HFFc6 (cell line): ENCODE measurements at places on chromosomes 4 and X.

DNA sequence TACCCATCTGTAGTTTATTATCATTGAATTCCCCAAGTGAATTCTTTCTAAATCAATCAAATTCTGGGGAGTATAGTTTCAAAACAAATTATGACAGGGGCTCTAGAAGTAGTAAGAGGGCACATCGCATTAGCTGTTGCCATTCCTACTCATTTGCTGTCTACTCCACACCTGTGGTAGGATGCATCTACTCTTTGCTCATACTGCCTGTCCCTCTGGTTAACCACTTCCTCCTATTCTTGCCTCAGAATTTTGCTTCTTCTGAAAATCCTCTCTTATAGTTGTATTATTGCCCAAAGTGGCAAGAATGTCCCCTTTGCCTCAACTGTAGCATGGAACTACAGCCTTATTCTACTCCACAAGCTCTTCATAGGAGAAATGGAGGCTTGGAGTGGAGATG is 12.7 kb upstream of the DGKK start:
- no peak for DNase-seq

DNA sequence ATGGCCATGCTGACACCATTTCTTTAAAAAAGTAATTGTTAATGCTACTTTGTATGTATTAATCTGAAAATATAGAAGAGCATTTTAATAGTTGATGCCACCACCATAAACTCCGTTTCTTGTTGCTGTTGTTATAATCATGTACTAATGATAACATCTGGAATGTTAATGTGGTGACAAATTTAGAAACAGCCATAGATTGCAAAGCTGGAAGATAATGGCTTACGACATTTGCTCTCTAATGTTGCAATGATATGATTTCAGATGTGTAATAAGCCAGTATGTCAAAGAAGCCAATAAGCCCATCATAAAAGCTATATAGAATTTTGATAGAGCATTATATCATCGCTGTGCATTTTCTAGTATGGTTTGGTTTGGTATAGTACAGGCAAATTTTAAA is 579.4 kb upstream of the ZFP42 start:
- DNase-seq: peak; percentile 9

- DNase-seq: no peak
Measured at GRCh38 chr4:55154933-55155332, 29.5 kb upstream of the KDR start.

GRCh38 chr4:41594432-41594831 is 56.5 kb downstream of the LIMCH1 start:
- DNase-seq: no peak

GRCh38 chr4:81634766-81635549 is 163.3 kb upstream of the RASGEF1B start:
- DNase-seq: no peak

DNA sequence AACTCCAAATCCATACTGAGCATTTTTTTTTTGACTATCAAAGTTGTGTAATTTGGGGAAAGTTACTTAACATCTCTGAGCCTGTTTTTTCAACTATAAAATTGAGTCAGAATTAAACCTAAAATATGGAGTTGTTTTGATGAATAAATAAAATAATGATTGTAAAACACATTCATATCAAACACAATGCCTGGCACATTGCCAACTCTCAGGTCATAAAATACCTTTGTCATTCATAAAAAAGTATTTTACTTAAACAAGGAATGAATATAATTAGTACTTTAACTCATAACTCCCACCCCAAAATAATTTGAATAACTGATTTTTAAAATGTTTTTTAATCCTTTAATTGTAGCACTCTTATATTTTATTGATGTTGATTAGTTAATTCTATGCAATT is 3.8 kb upstream of the GPR174 start:
- DNase-seq: no peak

GRCh38 chrX:77953708-77954107 is 15.7 kb downstream of the PGAM4 start:
- DNase-seq: peak; percentile 53

DNA sequence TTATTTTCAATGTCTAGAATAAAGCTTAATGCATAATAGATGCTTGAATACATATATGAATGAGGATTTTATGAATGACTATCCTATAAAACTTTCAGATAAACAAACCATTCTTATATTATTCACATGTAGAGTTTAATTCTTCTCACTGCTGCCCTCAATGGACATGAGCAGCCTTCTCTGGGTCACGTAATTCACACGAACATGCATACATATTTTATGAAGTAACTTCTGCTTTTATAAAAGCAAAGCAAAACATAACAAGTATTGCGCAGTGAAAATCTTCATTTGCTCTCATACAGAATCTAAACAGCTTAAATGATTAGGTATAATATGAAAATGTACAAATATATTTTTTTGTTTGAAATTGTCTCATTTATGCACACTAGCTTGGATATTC is 116.7 kb downstream of the TMA16 start:
- no peak for DNase-seq

- DNase-seq: no peak
Measured at GRCh38 chrX:11462136-11462535, 168.9 kb downstream of the AMELX start.

- DNase-seq: no peak
Measured at GRCh38 chr4:76334885-76335284, 28.4 kb downstream of the STBD1 start.

GRCh38 chrX:69077895-69078455 is 87.3 kb downstream of the PJA1 start:
- no peak for DNase-seq

- DNase-seq: no peak
Measured at GRCh38 chr4:173498023-173498422, 32.0 kb downstream of the HAND2 start.

- DNase-seq: no peak
Measured at GRCh38 chrX:52576946-52577345, 60.1 kb upstream of the XAGE1B start.

- DNase-seq: no peak
Measured at GRCh38 chr4:1503583-1504471, 97.6 kb upstream of the NKX1-1 start.

DNA sequence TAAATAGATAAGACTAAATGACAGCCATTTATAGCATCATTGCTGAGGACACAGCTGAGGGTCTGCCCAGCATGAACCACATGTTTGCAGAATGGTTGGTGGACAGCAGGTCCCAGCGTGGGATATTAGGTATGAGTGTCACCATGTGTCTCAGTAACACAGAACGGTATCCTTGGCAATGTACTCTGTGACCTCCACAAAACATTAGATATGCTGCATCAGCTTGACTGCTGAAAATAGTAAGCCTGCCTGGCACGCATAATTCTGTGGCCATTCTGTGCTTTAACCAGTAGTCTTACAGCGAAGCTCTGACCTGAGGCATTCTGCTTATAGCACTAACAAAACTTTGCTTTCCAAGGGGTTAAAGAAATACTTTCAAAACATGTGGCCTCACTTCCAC is 32.0 kb downstream of the LIMCH1 start:
- peak; percentile 4 for DNase-seq

DNA sequence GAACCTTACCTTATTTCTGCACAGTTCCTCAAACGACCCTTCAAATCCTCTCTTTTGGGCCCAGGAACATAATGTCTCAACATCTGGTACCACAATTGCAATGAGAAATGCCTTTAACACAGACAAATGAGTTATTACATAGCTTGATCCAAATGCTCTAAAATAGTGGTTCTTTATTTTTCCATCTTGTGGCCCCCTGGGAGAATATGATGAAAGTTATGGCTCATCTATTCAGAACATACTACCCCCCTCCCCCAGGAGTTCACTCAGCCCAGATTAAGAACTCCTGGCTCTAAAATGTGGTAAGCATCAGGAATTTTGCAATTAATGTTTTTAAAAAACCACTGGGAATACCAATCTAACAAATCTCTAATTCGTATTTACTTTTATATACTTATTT is 23.9 kb upstream of the CENPU start:
- DNase-seq: no peak

- DNase-seq: no peak
Measured at GRCh38 chr4:70452946-70453345, 19.1 kb upstream of the MUC7 start.

DNA sequence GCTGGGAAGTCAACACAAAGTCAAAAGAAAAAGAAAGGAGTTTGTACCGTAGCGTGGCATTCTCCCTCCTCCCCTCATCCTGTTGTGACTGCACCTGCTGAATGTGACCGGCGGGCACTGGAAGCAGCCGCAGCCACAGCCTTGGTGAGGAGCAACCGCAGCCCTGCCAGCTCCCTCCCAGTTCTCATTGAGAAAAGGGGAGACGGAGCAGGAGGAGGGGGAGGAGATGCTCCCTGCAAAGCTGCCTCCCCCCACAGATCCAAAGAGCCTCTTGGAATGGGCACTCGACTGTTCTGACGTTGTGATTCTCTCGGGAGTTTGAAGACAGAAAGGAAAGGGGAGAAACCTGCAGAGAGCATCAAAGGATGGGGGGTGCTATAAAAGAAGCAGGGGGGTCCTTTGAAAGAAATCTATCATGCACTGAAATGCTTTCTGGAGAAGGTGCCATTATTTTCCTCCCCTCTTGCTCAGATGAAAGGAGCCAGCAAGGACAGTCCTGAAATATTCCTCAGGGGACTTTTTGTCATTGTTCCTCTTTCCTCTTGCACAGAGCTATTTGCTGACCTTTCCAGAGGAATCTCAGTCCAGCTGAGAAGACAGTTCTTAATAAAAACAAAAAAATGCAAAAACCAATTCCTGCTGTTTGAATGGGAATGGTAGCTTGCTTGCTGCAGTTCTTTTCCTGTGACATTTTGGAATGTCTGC is 429.7 kb downstream of the MAPK10 start:
- no peak for DNase-seq
